ENCODE measurements at places on chromosomes 16 and 17. TPM values are rescaled to one million over a fixed set of nuclear protein-coding genes. Genes with fewer than 3 reads are reported as not detected.

DNA sequence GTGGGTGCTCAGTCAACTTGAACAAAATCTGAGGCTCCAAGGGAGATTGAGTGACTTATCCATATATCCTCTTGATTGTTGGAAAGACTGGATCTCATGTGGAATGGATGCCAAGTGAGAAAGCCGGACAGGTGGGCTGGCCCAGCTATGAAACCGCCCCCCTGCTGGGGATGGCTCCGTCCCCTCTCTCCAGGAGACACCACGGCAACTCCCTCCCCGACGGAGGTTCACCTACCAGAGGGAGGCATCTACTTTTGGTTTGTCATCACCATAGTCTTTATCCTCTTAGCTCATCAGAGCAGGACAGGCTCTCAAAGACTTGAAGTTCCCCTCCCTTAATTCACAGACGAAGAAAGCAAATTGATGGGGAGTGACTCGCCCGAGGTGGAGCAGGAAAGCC is 1.8 kb upstream of the ALG1 start:
- peaks cover 2% of the 10 kb centered on the region for H3K36me3 ChIP-seq
- no peak overlapping the region for H3K4me3 ChIP-seq
- no peak for DNase-seq
- no peaks in the 10 kb centered on the region for H3K27me3 ChIP-seq

- H3K4me1 ChIP-seq, result no peaks in the 10 kb centered on the region
- no peak for DNase-seq
- H3K27ac ChIP-seq, result no peak overlapping the region
- peaks cover 5% of the 10 kb centered on the region for H3K27me3 ChIP-seq
- H3K4me3 ChIP-seq, result no peak overlapping the region
- no peaks in the 10 kb centered on the region for H3K36me3 ChIP-seq
Observed at GRCh38 chr16:88390265-88390664, 7.5 kb downstream of the ZNF469 start.

DNA sequence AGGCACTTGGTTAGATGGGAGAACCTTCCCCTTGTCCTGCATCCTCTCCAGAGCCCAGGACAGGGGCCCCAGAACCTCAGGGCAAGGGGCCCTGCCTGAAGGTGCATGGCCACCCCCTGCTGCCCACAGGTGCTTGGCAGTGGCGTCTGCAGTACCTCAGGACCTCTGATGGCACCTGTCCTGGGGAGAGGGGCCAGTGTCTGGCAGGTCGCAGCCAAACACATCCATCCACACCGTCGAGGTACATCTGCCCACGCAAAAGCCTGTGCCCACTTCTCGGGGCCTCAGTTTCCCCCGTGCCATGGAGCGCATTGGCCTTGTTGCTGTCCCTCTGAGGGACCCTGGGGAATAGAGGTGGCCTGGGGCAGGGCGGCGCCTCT is 9.3 kb downstream of the MAP2K3 start:
- H3K27me3 ChIP-seq, result no peaks in the 10 kb centered on the region
- H3K27ac ChIP-seq, result no peak overlapping the region
- peaks cover 12% of the 10 kb centered on the region for H3K4me1 ChIP-seq
- H3K36me3 ChIP-seq, result peaks cover 2% of the 10 kb centered on the region
- no peak overlapping the region for H3K4me3 ChIP-seq

DNA sequence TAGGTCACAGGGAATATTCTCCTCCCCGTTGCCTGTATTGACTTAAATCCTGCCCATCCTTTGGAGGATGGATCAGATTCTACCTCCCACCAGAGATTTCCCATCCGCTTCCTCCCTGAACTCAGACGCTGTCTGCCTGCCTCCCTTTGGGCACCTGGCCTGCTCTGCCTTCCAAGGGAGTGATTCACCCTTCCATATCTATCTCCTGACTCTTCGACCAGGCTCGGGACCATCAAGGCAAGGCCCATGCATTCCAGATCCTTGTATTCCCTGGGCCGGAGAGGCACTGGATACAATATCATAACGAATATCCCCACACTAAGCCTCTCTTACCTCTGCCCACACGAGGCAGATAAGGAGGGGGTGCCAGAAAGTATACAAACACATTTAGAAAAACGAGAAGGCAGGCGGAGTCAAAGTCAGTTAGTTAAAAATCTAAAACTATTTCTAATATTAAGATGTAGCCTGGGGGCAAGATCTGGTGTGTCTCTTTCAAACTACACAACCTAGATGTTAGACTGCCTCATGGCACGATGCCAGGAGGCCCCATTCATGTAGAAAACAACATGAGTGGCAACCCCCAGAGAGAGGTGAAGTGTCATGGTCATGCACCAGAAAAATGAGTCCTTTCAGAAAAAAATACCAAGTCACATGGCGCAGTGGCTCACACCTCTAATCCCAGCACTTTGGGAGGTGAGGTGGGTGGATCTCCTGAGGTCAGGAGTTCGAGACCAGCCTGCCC is 9.2 kb downstream of the PMP22 start:
- H3K27me3 ChIP-seq, result peaks cover 40% of the 10 kb centered on the region
- H3K4me1 ChIP-seq, result peaks cover 16% of the 10 kb centered on the region
- no peak overlapping the region for H3K4me3 ChIP-seq
- no peaks in the 10 kb centered on the region for H3K36me3 ChIP-seq
- H3K27ac ChIP-seq, result no peak overlapping the region
- DNase-seq, result no peak

DNA sequence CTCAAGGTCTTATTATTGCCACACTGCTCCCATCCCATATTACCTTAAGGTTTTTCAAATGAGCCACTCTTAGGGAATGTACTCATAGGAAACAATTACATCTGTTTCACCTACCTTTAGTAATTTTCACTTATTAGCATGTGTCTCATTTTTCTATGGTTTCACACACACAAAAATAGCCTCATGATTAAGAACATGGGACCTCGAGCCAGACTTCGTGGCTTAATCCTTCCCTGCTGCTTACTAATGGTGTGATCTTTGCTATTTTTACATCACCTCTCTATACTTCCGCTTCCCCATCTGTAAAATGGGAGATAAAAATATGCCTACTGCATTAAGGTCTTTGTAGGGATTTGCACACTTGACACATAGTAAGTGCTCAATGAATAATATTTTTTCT is 38.5 kb downstream of the OTOA start:
- no peak for DNase-seq
- H3K36me3 ChIP-seq, result no peaks in the 10 kb centered on the region
- H3K27me3 ChIP-seq, result peaks cover 2% of the 10 kb centered on the region
- no peak overlapping the region for H3K27ac ChIP-seq

DNA sequence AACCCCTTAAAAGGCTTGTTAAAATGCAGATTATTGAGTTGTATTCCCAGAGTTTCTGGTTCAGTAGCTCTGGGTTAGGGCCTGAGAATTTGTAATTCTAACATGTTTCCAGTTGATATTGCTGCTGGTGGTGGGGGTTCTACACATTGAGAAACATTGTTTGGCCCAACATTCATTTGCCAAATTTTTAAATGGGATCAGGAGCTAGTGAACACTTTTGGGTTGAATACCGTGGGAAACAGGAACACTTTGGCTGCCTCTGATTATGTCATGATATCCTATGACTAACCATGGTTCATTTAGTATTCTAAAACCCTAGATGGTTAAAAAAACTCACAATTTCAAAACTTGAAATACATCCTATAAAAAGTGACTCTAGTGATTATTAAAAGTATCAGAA is 89.3 kb downstream of the RPGRIP1L start:
- no peak overlapping the region for H3K4me3 ChIP-seq
- no peaks in the 10 kb centered on the region for H3K4me1 ChIP-seq
- DNase-seq, result no peak
- no peaks in the 10 kb centered on the region for H3K27me3 ChIP-seq
- H3K36me3 ChIP-seq, result no peaks in the 10 kb centered on the region

GRCh38 chr17:77654850-77655249 is 303.7 kb upstream of the TNRC6C start:
- peaks cover 8% of the 10 kb centered on the region for H3K4me1 ChIP-seq
- no peaks in the 10 kb centered on the region for H3K36me3 ChIP-seq
- peaks cover 5% of the 10 kb centered on the region for H3K27me3 ChIP-seq
- H3K4me3 ChIP-seq, result no peak overlapping the region
- no peak overlapping the region for H3K27ac ChIP-seq

CCL18 gene
- not detected for total RNA-seq

CLEC19A gene
- not detected for total RNA-seq
